ENCODE measurements at places on chromosomes 3 and 15. TPM values are rescaled to one million over a fixed set of nuclear protein-coding genes. Genes with fewer than 3 reads are reported as not detected.

- H3K4me3 ChIP-seq, result no peak overlapping the region
- H3K27me3 ChIP-seq, result no peaks in the 10 kb centered on the region
- no peak overlapping the region for H3K27ac ChIP-seq
- H3K36me3 ChIP-seq, result peaks cover 34% of the 10 kb centered on the region
- H3K4me1 ChIP-seq, result peaks cover 49% of the 10 kb centered on the region
These were observed 42.8 kb downstream of the MAP2K1 start for GRCh38 chr15:66429546-66429945.

DNA sequence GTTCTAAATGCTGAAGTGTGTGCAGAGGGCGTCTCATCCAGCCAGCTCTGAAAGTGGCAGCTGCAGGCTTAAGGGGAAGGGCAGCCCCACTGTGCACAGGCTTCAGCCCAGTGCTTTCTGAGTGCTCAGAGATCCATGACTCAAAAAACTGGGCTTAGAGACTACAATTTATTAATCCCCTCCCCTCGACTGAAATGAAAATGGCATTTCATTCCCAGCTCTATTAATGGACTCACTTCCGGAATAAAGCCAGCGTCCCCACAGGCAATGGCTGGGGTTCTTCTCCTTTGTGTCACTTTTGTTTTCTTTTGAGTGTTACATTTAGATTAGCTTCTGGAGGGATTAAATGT, 55.5 kb upstream of the PLXNA1 start:
- no peaks in the 10 kb centered on the region for H3K36me3 ChIP-seq
- DNase-seq, result no peak
- H3K4me3 ChIP-seq, result no peak overlapping the region
- H3K4me1 ChIP-seq, result peaks cover 8% of the 10 kb centered on the region
- H3K27ac ChIP-seq, result no peak overlapping the region

GRCh38 chr15:25406846-25407245, 32.0 kb downstream of the UBE3A start:
- H3K36me3 ChIP-seq, result peaks cover 69% of the 10 kb centered on the region
- H3K4me3 ChIP-seq, result no peak overlapping the region
- DNase-seq, result no peak
- H3K4me1 ChIP-seq, result peaks cover 19% of the 10 kb centered on the region
- H3K27ac ChIP-seq, result peak overlapping the region; percentile 57
- H3K27me3 ChIP-seq, result no peaks in the 10 kb centered on the region

- H3K27me3 ChIP-seq, result no peaks in the 10 kb centered on the region
- no peak for DNase-seq
- H3K36me3 ChIP-seq, result peaks cover 4% of the 10 kb centered on the region
- no peak overlapping the region for H3K4me3 ChIP-seq
- peaks cover 57% of the 10 kb centered on the region for H3K4me1 ChIP-seq
These were observed 7.1 kb downstream of the GPR87 start for GRCh38 chr3:151309566-151309965.

DNA sequence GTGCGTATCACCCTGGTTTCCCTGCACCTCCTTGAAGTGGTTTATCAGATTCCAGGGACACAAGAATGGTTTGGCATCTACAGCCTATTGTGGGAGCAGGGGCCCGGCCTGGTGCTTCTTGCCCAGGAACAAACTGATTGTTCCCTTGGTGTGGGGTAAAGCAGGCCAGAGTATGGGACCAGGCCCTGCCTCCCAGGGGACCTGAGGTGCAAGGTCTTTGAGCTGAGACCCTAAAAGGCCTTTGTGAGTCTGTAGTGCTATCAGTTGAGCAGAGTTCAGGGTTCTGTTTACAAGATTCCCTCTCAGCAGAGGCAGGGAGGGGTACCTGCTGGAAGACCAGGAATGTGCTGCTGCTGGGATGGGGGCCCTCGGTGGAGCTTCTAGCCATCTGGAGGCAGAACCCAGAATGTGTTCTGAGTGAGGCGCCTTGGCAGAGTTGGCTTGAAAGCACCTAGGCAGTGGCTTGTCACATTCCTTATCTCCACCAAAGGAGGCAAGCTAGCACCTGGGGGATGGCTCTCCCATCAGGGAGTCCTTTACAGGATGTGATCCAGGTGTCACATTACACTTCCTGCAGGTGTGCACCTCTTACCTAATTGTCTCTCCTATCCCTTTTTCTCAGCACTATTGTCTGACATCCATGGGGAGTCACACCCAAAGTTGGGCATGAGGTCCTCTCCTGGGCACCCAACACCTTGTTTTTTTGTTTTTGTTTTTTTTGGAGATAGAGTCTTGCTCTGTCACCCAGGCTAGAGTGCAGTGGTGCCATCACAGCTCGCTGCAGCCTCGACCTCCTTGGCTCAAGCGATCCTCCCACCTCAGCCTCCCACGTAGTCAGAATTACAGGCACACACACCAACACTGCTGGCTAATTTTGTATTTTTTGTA, 13.1 kb downstream of the FLNB start:
- H3K36me3 ChIP-seq, result no peaks in the 10 kb centered on the region
- no peak for DNase-seq
- H3K27ac ChIP-seq, result peak overlapping the region; percentile 75
- peaks cover 48% of the 10 kb centered on the region for H3K4me1 ChIP-seq
- H3K27me3 ChIP-seq, result no peaks in the 10 kb centered on the region

DNA sequence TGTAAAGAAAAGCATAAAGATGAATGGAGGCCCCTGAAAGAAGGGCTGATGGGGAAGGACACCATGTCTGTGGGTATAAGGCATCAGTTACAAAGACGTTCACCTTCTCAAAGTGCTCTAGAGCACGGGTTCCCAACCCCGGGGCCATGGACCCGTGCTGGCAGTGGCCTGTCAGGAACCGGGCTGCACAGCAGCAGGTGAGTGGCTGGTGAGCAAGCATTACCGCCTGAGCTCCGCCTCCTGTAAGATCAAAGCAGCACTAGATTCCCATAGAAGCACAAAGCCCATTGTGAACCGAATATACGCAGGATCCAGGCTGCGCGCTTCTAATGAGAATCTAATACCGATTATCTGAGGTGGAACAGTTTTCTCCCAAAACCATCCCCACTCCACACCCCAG, 25.7 kb downstream of the MYO1E start:
- peaks cover 16% of the 10 kb centered on the region for H3K36me3 ChIP-seq
- peaks cover 33% of the 10 kb centered on the region for H3K4me1 ChIP-seq
- no peak overlapping the region for H3K27ac ChIP-seq
- H3K4me3 ChIP-seq, result no peak overlapping the region
- H3K27me3 ChIP-seq, result peaks cover 16% of the 10 kb centered on the region

GRCh38 chr3:10341901-10342398, 21.0 kb upstream of the SEC13 start:
- H3K27me3 ChIP-seq, result no peaks in the 10 kb centered on the region
- no peaks in the 10 kb centered on the region for H3K4me1 ChIP-seq
- no peak overlapping the region for H3K4me3 ChIP-seq
- DNase-seq, result no peak
- no peaks in the 10 kb centered on the region for H3K36me3 ChIP-seq

- no peaks in the 10 kb centered on the region for H3K36me3 ChIP-seq
- peaks cover 2% of the 10 kb centered on the region for H3K27me3 ChIP-seq
- no peak for DNase-seq
- H3K4me1 ChIP-seq, result no peaks in the 10 kb centered on the region
- H3K27ac ChIP-seq, result no peak overlapping the region
These were observed 48.9 kb upstream of the AMOTL2 start for GRCh38 chr3:134423153-134423552.

GRCh38 chr3:152123457-152123856, 145.3 kb upstream of the MBNL1 start:
- no peaks in the 10 kb centered on the region for H3K36me3 ChIP-seq
- H3K27ac ChIP-seq, result no peak overlapping the region
- DNase-seq, result no peak
- H3K4me1 ChIP-seq, result peaks cover 40% of the 10 kb centered on the region
- no peak overlapping the region for H3K4me3 ChIP-seq
- H3K27me3 ChIP-seq, result peaks cover 17% of the 10 kb centered on the region

DNA sequence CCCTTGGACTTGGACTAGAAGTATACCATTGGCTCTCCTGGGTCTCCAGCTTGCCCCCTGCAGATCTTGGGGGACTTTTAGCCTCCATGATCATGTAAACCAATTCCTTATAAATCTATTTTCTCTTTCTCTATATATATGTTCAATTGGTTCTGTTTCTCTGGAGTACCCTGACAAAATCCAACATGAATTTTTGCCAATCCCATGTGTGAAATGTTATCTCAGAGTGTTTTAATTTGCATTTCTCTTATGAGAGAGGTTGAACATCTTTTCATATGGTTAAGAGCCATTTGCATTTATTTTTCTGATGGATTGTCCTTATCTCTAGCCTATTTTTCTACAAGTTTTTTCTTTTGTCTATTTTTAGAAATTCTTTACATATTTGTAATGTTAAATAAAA, 131.7 kb upstream of the NEO1 start:
- H3K4me1 ChIP-seq, result no peaks in the 10 kb centered on the region
- peaks cover 33% of the 10 kb centered on the region for H3K27me3 ChIP-seq
- H3K27ac ChIP-seq, result no peak overlapping the region

DNA sequence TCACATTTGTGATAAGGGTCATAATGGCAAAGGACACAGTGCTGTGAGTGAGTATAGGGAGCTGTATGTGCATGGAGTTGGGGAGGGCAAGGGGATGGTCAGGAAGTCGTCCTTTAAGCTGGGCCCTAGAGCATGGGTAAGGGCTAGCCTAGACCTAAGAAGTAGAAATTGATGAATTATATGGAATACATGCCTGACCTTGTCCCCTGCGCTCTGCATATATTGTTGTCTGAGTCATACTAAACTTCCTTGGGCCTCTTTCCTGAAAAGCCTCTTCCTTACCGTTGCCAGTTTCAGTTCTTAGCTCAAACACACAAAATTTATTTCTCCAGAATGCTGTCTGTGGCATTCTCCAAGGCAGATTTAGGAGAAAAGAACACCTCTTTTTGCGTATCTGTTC, 4.6 kb downstream of the SNRK start:
- no peak for DNase-seq
- H3K4me1 ChIP-seq, result peaks cover 68% of the 10 kb centered on the region
- H3K4me3 ChIP-seq, result peak overlapping the region; percentile 89
- no peaks in the 10 kb centered on the region for H3K27me3 ChIP-seq
- H3K27ac ChIP-seq, result peak overlapping the region; percentile 60

- H3K27me3 ChIP-seq, result peaks cover 7% of the 10 kb centered on the region
- no peak for DNase-seq
- no peak overlapping the region for H3K4me3 ChIP-seq
- no peak overlapping the region for H3K27ac ChIP-seq
These were observed 3.1 kb downstream of the TSPAN3 start for GRCh38 chr15:77067691-77068367.

DNA sequence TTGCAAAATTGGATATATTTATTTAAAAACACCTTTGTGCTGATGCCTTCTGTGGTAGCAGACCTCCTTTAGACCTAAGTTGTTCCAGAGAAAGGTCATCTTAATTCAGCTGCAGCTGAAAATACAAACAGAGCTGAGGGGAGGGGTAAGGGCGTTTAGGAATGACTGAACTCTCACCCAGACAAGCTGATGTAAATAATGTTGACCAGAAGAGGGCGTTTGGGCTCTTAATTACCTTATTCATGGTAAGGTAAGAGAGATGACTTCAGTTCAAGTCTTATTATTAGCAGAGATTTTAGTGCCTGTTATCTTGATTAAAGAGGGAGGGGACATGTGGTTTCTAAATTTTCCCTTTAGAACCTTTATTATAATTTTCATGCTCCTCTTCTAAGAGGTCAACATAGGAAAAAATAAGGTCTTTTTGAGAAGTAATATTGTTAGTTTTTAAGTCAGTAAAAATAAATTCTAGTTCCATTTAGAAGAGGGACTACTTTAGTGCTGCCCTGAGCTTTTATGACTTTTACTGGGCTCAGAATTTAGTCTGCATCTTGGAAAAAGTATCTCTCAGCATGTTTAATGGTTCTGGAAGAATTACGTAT, 46.3 kb downstream of the GPR171 start:
- peaks cover 4% of the 10 kb centered on the region for H3K4me1 ChIP-seq
- peaks cover 4% of the 10 kb centered on the region for H3K27me3 ChIP-seq
- H3K27ac ChIP-seq, result no peak overlapping the region
- no peak for DNase-seq
- H3K36me3 ChIP-seq, result no peaks in the 10 kb centered on the region

DNA sequence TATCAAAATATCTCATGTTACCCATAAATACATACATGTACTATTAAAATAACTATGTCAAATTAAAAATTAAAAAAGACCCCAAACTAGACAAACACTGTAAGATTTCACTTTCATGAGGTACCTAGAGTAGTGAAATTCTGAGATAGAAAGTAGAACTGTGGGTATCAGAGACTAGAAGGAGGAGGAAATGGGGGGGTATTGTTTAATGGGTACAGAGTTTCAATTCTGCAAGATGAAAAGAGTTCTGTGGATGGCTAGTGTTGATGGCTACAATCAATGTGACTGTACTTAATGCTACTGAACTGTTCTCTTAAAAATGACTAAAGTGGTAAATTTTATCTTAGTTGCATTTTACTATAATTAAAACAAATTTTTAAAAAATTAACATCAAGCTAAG, 36.6 kb downstream of the RFX7 start:
- H3K4me3 ChIP-seq, result no peak overlapping the region
- no peaks in the 10 kb centered on the region for H3K27me3 ChIP-seq
- peaks cover 49% of the 10 kb centered on the region for H3K36me3 ChIP-seq
- no peak for DNase-seq
- H3K4me1 ChIP-seq, result peaks cover 74% of the 10 kb centered on the region
- H3K27ac ChIP-seq, result no peak overlapping the region

- peaks cover 8% of the 10 kb centered on the region for H3K4me1 ChIP-seq
- H3K27ac ChIP-seq, result no peak overlapping the region
These were observed 753 bp downstream of the EPHB1 start for GRCh38 chr3:134795746-134796280.

DNA sequence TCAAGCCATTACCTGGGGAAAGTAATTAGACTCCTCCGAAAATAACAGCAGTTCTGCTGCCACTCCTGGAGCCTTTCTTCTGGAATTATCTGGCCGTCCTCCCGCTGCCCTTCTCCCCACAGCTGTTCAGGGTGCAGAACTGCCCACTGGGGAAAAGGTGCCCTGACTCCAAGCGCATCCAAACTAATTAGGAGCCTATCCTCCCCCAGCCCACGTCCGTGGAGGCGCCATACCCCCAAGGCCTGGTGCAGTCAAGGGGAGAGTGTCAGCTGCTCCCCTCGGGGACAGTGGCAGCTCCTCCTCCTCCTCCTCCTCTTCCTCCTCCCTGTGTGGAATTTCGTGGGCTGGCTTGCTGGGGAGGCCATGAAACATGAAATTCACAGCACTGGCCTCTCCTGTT, 177.2 kb downstream of the XXYLT1 start:
- peaks cover 5% of the 10 kb centered on the region for H3K27me3 ChIP-seq
- H3K4me1 ChIP-seq, result no peaks in the 10 kb centered on the region
- DNase-seq, result no peak
- no peaks in the 10 kb centered on the region for H3K36me3 ChIP-seq
- H3K4me3 ChIP-seq, result no peak overlapping the region
- no peak overlapping the region for H3K27ac ChIP-seq

DNA sequence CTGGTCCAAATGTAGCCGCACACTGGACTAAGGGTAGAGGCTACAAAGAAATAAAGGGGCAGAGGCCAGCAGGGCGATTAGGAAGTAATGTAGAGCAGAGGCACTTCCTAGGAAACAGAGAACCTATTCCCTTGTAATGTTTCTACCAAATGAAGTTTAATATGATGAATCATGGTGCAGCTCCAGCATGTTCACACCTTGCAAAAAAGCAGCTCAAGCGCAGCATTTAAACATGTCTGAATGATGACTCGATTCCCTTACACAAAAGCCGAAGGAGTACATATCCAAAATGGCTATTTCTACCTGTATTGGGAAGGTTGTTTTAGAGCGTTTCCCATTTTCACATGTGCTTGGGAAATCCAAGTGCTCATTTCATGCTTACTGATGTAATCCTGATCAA, 204.8 kb downstream of the MECOM start:
- H3K27me3 ChIP-seq, result peaks cover 1% of the 10 kb centered on the region
- DNase-seq, result no peak
- no peaks in the 10 kb centered on the region for H3K36me3 ChIP-seq
- H3K27ac ChIP-seq, result no peak overlapping the region

The ADAMTSL3 gene
- total RNA-seq, result 0.07 TPM

The P2RY1 gene
- total RNA-seq, result 2.1 TPM

The GRK7 gene
- not detected for total RNA-seq

The PIAS1 gene
- 30.3 TPM for total RNA-seq

The LRRC58 gene
- 21.3 TPM for total RNA-seq

The RAMAC gene
- 21.2 TPM for total RNA-seq

The GADL1 gene
- total RNA-seq, result not detected

All from activated T-helper 2 cell treated with anti-CD3 and anti-CD28 coated beads, Interferon-gamma antibody, Interleukin-2, Interleukin-4, amounts not matched to agents 10 μg/mL and 5 μg/mL and 100 μg/mL, durations not matched to agents 14 hours and 24 hours and 36 hours (primary cell).